Osteocyte (in vitro differentiated cells): ENCODE measurements at places on chromosomes 3 and 15. TPM values are rescaled to one million over a fixed set of nuclear protein-coding genes. Genes with fewer than 3 reads are reported as not detected.

Gene MAP6D1
- total RNA-seq = 4.2 and 4.6 TPM in 2 replicates

Gene SLC27A2
- total RNA-seq = not detected in 2 replicates

Gene EPHA3
- total RNA-seq = 0.94 and 1.6 TPM in 2 replicates

Gene SLC12A8
- 2.0 and 3.0 TPM in 2 replicates for total RNA-seq

Gene STAB1
- total RNA-seq = not detected in 2 replicates

- H3K36me3 ChIP-seq = no peaks in the 10 kb centered on the region
- no peaks in the 10 kb centered on the region for H3K27me3 ChIP-seq
- H3K4me1 ChIP-seq = peaks cover 23% of the 10 kb centered on the region
Measured at GRCh38 chr15:39512643-39513042, 68.2 kb upstream of the THBS1 start.

DNA sequence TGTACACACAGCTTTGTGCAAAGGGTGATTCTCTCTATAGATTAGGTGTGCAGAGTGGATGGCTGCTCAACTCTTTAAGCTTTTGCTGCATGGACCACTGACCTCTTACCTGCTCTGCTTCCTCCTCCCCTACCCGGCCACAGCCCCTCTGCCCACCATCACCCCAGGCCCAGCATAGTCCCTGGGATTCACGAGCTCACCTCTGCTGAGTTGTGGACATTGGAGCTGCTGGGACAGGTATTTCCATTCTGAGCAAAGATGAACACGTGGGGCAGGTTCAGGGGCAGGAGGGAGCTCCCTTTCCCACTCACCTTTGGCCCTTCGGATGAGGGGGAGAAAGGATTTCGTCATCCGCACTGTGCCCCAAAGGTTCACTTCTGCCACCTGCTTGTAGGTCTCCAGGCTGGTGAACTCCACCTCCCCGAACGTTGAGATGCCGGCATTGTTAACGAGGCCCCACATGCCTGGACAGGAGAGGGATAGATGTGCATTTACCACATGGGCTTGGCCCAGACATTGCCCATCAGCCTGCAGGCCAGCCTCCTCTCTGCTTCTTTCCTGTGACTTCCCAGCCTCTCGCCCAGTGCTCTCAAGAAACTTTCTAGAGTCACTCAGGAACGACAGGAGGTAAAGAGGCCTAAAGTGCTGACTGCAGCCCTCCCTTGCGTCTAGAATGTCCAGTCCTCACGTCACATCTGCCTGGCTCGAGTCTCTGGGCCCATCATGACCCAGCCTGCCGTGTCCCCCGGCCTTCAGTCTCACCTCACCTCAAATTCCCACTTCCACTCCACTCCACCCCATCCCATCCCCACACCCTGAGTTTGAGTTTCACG lies 41.6 kb downstream of the BDH1 start:
- H3K27me3 ChIP-seq = no peaks in the 10 kb centered on the region
- peaks cover 29% of the 10 kb centered on the region for H3K4me1 ChIP-seq
- no peaks in the 10 kb centered on the region for H3K36me3 ChIP-seq
- DNase-seq = no peak

DNA sequence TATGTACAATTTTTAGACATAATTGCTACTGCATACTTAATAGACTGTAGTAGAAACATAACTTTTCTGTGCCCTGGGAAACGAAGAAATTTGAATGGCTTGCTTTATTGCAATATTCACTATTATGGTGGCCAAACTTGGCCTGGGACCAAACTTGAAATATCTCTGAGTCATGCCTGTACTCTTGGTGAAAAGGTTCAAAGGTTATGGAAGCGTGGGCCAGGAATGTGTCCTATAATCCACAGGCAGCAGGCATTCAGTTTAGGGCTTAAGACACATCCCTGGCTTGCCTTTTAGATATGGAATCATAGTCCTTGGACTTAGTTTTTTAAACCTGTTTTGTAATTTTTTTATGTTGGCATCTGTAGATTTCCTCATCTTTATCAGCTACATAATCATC lies 124.3 kb downstream of the LRIG1 start:
- peaks cover 54% of the 10 kb centered on the region for H3K36me3 ChIP-seq
- no peaks in the 10 kb centered on the region for H3K27me3 ChIP-seq
- H3K4me1 ChIP-seq = peaks cover 21% of the 10 kb centered on the region
- H3K27ac ChIP-seq = no peak overlapping the region
- no peak for DNase-seq
- no peak overlapping the region for H3K4me3 ChIP-seq

GRCh38 chr3:45664578-45664977 lies 24.6 kb upstream of the SACM1L start:
- no peak for DNase-seq
- no peak overlapping the region for H3K4me3 ChIP-seq
- peaks cover 2% of the 10 kb centered on the region for H3K36me3 ChIP-seq
- peak overlapping the region; percentile 74 for H3K27ac ChIP-seq
- H3K27me3 ChIP-seq = no peaks in the 10 kb centered on the region
- peaks cover 60% of the 10 kb centered on the region for H3K4me1 ChIP-seq

GRCh38 chr3:79361748-79362378 lies 405.9 kb downstream of the ROBO1 start:
- H3K27me3 ChIP-seq = no peaks in the 10 kb centered on the region
- peaks cover 6% of the 10 kb centered on the region for H3K4me1 ChIP-seq
- no peaks in the 10 kb centered on the region for H3K36me3 ChIP-seq
- DNase-seq = no peak
- H3K4me3 ChIP-seq = no peak overlapping the region
- no peak overlapping the region for H3K27ac ChIP-seq

GRCh38 chr3:186471771-186472170 lies 72.4 kb downstream of the CRYGS start:
- no peak overlapping the region for H3K4me3 ChIP-seq
- H3K27ac ChIP-seq = no peak overlapping the region
- peaks cover 55% of the 10 kb centered on the region for H3K27me3 ChIP-seq
- H3K36me3 ChIP-seq = no peaks in the 10 kb centered on the region
- no peaks in the 10 kb centered on the region for H3K4me1 ChIP-seq

DNA sequence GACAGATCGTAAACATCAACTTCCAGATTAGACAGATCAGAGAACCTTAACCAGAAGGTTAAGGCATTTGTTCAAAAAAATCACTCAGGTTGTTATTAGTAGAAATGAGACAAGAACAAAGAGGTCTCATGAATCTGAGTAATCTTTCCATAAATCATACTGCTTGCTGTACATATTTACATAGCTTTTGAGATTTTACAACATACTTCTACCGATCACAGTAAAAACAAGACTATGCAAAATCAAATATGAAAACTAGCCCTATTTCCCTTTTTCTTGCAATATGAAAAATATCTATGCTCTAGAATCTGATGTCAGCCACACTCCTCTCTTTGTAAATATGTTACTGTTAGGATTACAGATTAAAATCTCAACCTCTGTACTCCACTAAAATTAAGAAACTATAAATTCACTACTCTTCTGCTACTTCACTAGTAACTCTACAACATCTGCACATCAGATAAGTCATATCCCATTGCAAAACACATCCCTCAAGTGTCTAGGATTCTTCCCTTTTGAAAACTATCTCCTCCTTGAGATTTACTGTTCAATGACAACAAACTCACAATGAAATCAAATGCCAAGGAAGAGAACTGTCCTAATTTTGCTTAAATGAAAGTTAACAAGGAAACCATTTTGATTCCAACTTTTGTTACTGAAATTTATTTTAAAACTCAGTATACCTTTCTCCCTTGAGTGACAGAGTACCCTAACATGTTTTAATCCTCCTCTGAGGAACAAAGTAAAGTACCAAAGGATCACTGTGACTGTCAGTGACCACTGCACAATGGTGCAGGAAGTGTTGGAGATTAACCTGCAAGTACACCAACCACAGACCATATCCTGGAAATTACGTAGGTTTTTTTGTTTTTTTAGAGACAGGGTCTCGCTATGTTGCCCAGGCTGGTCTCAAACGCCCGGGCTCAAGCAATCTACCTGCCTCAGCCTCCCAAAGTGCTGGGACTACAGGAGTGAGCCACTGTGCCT lies 12.8 kb downstream of the DCUN1D1 start:
- peaks cover 49% of the 10 kb centered on the region for H3K4me1 ChIP-seq
- H3K36me3 ChIP-seq = peaks cover 8% of the 10 kb centered on the region
- no peak for DNase-seq
